ENCODE measurements at places on chromosomes 5 and 9.

- no peak for DNase-seq
Measured at GRCh38 chr5:158845941-158846340, 253.8 kb downstream of the EBF1 start.

DNA sequence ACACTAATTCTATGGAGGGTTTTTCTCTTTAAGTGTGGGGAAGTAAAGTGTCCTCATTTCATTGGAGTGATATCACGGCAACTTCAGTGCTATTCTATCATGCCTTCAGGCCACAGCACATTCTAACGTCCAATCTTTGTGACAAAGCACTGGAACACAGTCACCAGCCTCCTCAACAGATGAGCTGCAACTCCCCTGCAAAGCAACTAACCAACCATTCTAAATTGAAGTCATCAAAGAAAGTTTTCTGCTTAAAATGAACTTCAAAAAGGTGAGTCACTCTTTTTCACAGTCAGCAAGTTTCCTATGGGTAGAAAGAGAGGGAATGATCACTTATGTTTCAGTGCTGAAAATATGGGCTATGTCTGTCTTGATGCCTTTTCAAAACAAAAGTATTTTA lies 190.8 kb downstream of the ELAVL2 start:
- no peak for DNase-seq

GRCh38 chr9:1791191-1791590 lies 224.0 kb upstream of the SMARCA2 start:
- no peak for DNase-seq

- no peak for DNase-seq
Measured at GRCh38 chr9:8558176-8558575, 758.6 kb upstream of the DMAC1 start.

- DNase-seq = no peak
Measured at GRCh38 chr5:25649628-25650265, 1005.0 kb upstream of the CDH10 start.

All from BE2C (cell line).